ENCODE measurements at places on chromosomes 12 and 14. TPM values are rescaled to one million over a fixed set of nuclear protein-coding genes. Genes with fewer than 3 reads are reported as not detected.

The C12orf42 gene
- not detected for total RNA-seq

The GLIPR1L1 gene
- total RNA-seq: not detected

The CD27 gene
- not detected for total RNA-seq

The SELPLG gene
- total RNA-seq: 6.1 TPM

DNA sequence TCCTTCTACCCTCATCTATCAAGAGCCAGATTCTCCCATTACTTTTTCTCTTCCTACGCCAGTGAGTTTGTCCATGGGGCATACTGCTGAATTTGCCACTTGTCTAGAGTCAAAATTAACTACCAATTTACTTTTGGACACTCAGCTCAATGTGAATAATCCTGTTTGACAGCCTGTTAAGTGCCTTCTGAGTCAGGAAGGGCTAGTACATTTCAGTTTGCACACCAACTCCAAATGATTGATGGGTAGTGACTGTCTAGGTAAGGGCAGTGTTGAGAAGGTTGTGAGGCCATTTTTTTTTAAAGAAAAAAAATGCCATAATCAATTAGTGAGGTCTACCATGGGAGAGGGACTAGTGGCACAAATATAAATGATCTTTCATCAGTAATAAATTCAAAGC, 21.8 kb upstream of the TRIM9 start:
- H3K4me1 ChIP-seq: no peaks in the 10 kb centered on the region
- H3K36me3 ChIP-seq: no peaks in the 10 kb centered on the region
- DNase-seq: no peak
- no peak overlapping the region for H3K27ac ChIP-seq
- no peak overlapping the region for H3K4me3 ChIP-seq
